Tibial nerve (tissue), 4 donors: ENCODE measurements at places on chromosomes 6 and 20.

DNA sequence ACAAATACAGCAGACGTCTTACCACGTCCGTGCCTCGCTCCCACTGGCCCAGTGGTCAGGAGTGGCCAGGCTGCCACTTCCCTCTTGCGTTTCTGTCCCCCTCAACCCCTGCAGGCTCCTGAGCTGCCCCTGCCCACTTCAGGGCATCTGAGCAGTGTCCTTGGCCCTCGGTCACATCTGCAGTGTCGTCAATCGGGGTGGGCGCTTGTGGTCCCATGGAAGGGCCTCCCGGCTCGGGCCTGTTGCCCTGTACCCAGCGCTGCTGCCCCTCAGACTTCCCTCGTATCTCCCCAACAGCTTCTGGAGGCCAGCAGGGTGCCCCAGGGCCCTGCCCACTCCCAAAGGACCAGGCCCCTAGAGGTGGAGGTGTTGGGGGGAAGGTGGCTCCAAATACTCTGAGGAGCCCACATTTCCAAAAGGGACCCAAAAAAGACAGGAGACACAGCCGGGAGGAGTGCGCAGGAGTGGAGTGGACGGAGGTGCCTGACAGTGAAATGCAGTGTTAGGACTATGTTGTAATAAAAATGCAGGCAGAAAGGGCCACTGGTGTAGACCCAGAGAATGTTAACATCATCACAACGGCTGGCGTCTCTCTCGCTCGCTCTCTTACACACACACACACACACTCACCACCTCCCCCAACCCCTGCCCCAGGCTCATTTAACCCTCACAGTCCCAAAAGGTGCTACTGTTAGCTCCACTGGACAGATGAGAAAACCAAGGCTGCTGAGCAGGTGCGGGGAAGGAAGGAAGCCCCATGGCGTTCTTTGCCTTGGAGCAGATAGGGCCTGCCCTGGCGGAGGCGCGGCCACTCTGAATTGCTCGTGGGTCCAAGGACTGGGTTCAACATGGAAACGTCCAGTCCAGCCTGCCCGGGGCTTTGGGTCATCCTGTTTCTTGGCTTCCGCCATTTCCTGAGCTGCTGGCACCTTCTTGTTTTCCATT lies 343.9 kb downstream of the ZFAND3 start:
- peaks cover 3% of the 10 kb centered on the region for H3K4me1 ChIP-seq
- no peak for DNase-seq
- H3K4me3 ChIP-seq, result no peak overlapping the region
- H3K27ac ChIP-seq, result no peak overlapping the region

DNA sequence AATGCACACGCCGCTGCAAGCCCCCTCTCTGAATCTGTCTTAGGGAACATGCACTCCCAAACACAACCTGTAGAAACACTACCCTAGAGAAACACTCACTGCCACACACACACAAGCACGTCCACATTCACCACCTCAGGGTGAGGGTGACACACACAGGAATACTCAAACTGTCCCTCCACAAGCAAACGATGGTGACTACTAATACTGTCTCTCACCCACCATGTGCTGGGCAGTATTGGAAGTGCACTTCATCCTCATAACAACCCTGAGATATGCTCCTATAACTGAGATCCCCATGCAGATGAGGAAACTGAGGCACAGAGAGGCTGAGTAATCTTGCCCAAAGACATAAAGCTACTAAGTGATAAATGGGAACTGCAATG lies 55.0 kb downstream of the ATP9A start:
- H3K4me1 ChIP-seq, result no peaks in the 10 kb centered on the region
- no peaks in the 10 kb centered on the region for H3K27me3 ChIP-seq
- H3K36me3 ChIP-seq, result no peaks in the 10 kb centered on the region

DNA sequence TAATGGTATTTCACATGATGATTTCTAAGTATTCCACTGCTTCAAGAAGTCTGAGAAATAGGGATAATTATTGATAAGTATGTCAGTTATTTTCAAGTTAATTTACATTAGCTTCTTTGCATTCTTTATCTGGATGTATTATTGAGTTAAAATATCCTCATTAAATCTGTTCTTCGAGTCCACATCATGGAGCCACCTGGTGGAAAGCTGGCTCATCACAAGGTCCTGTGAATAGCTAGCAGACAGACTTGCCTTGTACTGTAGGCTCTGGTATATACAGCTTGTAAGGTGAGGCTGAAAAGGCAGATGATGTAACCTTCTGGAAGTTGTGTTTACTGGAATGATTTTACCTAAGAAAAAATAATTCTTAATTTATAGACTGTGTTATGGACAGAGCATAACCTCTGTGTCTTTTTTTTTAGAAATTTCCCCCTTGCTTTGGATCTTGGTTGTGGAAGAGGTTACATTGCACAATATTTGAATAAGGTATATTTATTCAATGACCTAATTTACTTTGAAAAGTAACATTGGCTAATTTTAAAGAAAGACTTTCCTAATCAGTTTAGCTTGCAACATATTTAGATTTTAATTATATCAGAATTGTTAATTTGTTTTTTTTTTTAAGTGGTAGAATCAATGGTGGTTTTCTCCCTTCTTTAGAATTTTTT lies 3.5 kb downstream of the NDUFAF5 start:
- peaks cover 23% of the 10 kb centered on the region for H3K4me1 ChIP-seq
- H3K27me3 ChIP-seq, result no peaks in the 10 kb centered on the region
- H3K36me3 ChIP-seq, result no peaks in the 10 kb centered on the region
- peak; percentile 32 for DNase-seq
- no peak overlapping the region for H3K27ac ChIP-seq

- no peaks in the 10 kb centered on the region for H3K27me3 ChIP-seq
- H3K4me3 ChIP-seq, result no peak overlapping the region
- peaks cover 90% of the 10 kb centered on the region for H3K36me3 ChIP-seq
- no peak overlapping the region for H3K27ac ChIP-seq
Observed at GRCh38 chr6:15512721-15513120, 150.1 kb downstream of the DTNBP1 start.

GRCh38 chr6:39092124-39092523 lies 22.9 kb downstream of the SAYSD1 start:
- DNase-seq, result no peak
- no peaks in the 10 kb centered on the region for H3K27me3 ChIP-seq
- H3K27ac ChIP-seq, result no peak overlapping the region
- no peaks in the 10 kb centered on the region for H3K4me1 ChIP-seq

DNA sequence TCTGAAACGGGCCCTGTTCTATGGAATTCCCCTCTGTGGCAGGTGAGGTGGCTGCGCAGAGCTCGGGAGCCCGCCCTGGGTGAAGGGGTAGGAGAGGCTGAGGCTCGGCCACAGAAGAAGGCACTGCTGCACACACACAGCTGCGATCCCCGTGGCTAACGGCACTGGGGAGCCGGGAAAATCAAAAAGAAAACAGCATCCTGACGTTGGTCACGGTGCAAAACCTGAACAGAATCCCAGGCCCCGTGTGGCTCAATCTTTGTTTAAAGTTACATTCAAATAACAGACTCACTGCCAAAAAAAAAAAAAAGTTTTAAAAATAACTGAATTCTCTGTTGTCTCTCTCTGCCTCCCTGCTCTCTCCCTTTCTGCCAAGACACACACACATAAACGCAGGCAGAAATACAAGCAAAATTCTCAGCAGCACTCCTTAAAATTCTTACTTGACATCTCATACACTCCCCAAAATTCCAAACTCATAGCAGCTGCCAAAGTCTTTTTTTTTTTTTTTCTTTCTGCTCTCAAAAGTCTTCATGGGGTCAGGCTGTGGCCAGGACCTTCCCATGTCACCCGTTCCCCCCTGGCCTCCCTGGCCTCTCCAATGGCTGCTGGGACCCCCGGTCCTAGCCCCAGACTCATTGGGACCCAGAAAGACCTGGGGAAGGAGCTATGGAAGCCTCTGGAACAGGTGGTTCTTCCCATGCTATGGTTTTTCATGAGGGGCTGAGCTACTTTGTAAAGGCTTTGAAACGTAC lies 248.8 kb downstream of the TTLL2 start:
- H3K27me3 ChIP-seq, result no peaks in the 10 kb centered on the region
- no peak for DNase-seq
- H3K36me3 ChIP-seq, result no peaks in the 10 kb centered on the region
- no peaks in the 10 kb centered on the region for H3K4me1 ChIP-seq
- no peak overlapping the region for H3K4me3 ChIP-seq
- H3K27ac ChIP-seq, result peak overlapping the region; percentile 89

- H3K4me1 ChIP-seq, result no peaks in the 10 kb centered on the region
- H3K4me3 ChIP-seq, result no peak overlapping the region
- no peak overlapping the region for H3K27ac ChIP-seq
- H3K27me3 ChIP-seq, result no peaks in the 10 kb centered on the region
Observed at GRCh38 chr20:56609321-56609720, 19.8 kb upstream of the TFAP2C start.

- no peak overlapping the region for H3K4me3 ChIP-seq
- H3K4me1 ChIP-seq, result no peaks in the 10 kb centered on the region
- no peak for DNase-seq
- no peaks in the 10 kb centered on the region for H3K36me3 ChIP-seq
- H3K27me3 ChIP-seq, result no peaks in the 10 kb centered on the region
Observed at GRCh38 chr20:54559890-54560289, 84.5 kb downstream of the DOK5 start.

DNA sequence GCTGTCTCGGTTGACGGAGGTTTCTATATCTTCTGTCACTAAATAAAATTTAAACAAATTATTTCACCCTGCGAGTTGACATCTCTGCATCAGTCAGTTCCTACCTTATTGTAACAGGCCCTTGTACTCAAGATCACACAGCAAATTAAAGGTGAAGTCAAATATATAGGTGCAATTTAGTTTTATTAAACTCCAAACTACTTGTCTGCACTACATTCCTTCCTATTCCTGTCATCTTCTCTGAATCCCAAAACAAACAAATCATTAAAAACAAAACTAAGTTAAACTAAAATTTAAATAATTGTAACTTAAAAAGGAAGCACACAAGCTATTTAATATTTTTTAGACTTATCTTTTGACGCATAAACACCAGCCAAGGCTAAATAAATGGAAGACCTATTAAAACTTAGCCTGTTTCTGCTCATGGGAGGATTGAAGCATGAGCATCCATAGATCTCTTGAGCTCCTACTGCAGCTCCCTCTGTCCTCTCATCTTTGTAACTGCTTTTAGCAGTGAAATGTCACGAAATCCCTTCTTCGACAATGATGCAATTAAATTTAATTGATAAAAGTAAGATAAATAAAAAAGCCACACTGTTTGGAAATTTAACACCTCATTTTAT lies 1152.3 kb upstream of the GJE1 start:
- H3K27me3 ChIP-seq, result no peaks in the 10 kb centered on the region
- no peaks in the 10 kb centered on the region for H3K4me1 ChIP-seq
- H3K27ac ChIP-seq, result peak overlapping the region; percentile 81

DNA sequence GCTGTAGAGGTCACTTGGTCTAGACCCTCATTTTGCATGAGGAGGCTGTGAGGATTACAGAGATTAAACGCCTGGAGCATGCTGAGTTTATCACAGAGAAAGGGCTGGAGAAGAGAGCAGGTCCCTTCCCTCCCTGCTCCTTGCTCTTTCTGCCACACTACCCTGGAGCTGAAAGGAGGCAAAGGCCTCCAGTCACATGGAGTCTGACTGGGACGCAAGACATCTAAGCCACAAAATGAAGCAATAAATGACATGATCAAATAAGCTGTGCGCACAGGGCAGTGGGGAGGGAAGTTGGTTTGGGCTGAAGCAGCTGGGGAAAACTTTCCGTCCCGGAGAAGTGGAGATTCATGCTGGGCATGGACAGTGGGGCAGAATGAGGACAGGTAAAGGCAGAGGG lies 33.3 kb downstream of the ATXN1 start:
- no peaks in the 10 kb centered on the region for H3K36me3 ChIP-seq
- peaks cover 32% of the 10 kb centered on the region for H3K4me1 ChIP-seq
- DNase-seq, result no peak
- H3K27ac ChIP-seq, result no peak overlapping the region

DNA sequence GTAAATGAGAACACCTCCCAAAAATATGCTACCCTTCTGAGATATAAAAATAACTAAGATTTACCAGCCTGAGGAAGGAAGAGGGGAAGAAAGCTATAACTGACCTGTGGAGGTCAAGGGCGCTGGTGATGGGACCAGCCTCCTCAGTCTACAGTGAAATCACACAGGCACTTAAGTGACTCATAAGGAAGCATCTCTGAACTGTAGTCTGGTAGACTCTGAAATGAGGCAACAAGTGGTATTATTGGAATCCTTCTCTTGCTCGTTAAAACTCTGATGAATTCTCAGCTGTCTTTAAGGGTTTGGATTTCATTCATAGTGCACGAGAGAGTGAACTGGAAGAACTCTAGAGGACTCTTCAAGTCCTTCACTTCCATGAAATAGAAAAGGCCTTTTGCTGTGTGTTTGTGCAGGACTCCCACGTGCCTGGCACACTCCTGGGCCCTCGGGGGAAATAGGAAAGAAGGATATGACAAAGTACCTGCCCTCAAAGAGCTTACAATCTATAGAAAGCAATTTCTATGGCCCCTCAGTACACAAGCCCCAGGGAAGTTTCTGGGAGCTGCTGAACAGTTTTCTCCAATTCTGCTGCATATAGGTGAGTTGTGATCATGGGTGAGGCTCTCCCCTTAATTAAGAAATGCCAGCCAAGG lies 231.8 kb upstream of the RREB1 start:
- no peaks in the 10 kb centered on the region for H3K4me1 ChIP-seq
- H3K27me3 ChIP-seq, result no peaks in the 10 kb centered on the region
- H3K4me3 ChIP-seq, result no peak overlapping the region
- H3K36me3 ChIP-seq, result no peaks in the 10 kb centered on the region
- DNase-seq, result no peak

DNA sequence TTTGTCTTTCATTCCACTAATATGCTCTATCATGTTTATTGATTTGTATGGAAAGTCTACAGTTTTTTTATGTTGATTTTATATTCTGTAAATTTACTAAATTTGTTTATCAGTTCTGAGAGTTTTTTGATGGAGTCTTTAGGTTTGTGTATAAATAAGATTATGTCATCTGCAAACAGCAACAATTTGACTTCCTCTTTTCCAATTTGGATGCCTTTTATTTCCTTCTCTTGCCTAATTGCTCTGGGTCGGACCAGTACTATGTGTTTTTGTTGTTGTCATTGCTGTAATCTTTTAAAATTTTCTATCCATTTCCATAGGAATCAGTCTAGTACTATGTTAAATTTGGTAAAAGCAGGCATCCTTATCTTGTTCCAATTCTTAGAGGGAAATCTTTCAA lies 31.5 kb upstream of the POLR1H start:
- no peak overlapping the region for H3K4me3 ChIP-seq
- H3K36me3 ChIP-seq, result no peaks in the 10 kb centered on the region
- H3K4me1 ChIP-seq, result no peaks in the 10 kb centered on the region
- H3K27me3 ChIP-seq, result no peaks in the 10 kb centered on the region
- DNase-seq, result no peak

- no peak overlapping the region for H3K4me3 ChIP-seq
- no peak overlapping the region for H3K27ac ChIP-seq
- no peaks in the 10 kb centered on the region for H3K27me3 ChIP-seq
- H3K4me1 ChIP-seq, result peaks cover 54% of the 10 kb centered on the region
Observed at GRCh38 chr6:158172001-158172400, 3.9 kb downstream of the GTF2H5 start.
